ENCODE measurements at places on chromosomes 3 and 15.

- DNase-seq = no peak
These were observed 384.2 kb downstream of the CGGBP1 start for GRCh38 chr3:87674397-87675161.

DNA sequence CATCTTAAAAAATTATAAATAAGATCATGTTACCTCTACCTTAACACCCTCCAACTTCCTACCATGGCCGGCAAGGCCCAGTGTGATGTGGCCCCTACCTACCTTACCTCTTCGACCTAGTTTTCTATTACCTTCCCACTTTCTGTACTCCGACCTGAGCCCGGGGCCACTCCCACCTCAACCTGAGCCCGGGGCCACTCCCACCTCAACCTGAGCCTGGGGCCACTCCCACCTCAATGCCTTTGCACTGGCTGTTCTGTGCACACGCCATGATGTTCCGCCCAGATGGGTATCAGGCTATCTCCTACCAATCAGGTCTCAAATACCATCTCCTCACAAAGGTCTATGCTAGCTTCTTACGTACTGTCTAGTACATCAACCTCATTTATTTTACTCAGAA lies 66.8 kb upstream of the XXYLT1 start:
- DNase-seq = no peak

DNA sequence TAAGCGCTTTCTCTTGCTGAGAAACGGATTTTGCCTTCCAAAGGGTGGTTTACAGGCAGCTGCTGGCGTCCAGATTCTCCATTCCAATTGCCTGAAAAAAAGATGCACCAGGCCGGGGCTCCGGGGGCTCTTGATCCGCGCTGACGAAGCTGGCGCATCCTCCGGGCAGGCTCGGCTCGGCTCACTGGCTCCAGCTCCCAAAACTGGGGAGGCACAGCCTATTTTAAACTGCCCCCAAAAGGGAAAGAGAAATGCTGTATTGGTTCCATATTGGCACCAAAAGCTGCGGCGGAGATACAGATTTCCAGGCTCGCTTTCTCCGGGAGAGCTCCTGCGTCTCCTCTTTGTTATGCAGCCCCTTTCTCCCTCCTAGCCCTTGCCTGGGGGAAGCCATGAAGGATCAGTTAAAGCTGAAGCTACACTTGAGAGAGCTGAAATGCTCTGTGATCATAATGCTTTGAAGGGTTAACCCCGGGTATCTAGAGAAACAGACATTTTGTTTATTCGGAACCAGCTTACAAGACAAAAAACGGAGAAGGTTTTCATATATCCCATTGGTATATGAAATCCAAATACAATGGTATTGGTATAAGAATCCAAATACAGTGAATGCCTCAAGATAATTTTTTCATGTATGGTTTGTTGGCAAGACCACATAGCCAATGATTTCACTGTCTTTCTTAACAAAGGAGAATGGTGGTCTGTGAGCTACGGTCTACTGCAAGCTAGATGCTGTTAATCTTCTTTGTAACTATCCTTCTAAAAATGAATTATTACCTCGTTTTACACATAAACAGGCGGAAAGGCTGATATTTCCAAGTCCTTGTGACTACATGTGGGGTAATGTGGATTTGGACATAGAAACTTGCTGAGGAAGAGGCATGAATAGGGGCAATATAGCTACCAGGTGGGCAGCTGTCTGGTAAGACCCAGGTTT lies 693 bp downstream of the CD200 start:
- DNase-seq = no peak

- no peak for DNase-seq
These were observed 27.2 kb downstream of the TNFAIP8L3 start for GRCh38 chr15:51067510-51067909.

GRCh38 chr3:129611446-129611800 lies 4.9 kb upstream of the PLXND1 start:
- no peak for DNase-seq

DNA sequence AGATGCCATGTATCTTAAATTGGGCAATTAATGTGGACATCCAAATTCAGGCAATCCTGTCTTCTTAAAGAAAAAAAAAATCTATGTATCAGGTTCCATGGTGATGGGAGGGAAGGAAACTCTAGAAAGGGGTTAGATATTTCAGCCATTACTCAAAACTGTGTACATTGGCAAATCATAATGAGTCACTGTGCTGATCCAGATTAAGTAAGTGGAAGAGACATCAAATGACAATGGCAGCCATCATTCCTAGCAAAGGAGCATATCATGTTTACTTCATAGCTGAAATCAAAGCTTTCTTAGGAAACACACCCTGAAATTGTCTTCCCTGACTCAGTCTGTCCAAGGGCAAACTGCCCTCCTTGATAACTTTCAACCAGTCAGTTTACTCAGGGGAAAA lies 713.3 kb upstream of the GBE1 start:
- no peak for DNase-seq

DNA sequence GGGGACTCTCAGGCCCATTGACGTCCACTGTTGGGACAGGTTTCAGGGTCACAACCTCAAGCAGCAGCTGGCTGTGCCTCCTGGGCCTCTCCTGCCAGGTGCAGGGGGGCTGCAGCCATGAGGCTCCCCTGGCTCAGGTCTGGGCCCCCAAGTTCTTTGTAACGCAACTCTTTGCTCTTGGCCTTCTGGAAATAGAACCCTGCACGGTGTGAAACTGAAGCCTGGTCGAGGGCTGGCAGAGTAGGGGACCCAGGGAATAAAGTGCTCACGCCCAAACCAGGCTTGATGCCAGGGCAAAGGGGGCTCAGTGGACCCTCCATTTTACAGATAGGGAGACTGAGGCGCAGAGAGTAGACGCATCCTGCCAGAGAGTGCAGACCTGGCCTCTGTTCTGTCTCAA lies 771 bp downstream of the CALML4 start:
- no peak for DNase-seq

GRCh38 chr3:69463531-69463930 lies 77.6 kb upstream of the FRMD4B start:
- no peak for DNase-seq

DNA sequence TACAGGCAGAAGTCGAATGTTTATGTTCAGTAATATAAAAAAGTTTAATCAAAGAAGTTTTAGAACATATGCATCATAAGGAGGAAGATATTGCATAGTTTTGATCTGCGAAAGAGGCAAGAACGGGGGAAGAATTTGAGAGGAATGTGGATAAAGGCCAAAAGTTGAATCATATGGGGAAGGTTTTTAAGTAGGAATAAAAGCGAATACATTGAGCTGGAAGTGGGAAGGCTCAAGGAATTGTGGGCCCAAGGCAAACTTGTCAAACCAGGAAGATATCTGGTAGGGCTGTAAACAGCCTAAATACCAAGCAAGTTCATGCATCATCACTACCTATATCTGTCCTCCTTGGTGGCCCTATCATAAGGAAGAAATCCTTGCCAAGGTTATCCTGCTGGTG lies 186.9 kb downstream of the MAGI1 start:
- no peak for DNase-seq

Measured in activated gamma-delta T cell (primary cell).